ENCODE measurements at places on chromosomes 6 and 20. TPM values are rescaled to one million over a fixed set of nuclear protein-coding genes. Genes with fewer than 3 reads are reported as not detected.

CD24 gene
- total RNA-seq: 3.4 TPM

SNX21 gene
- total RNA-seq: 1.3 TPM

PRRC2A gene
- 230 TPM for total RNA-seq

SLC35B2 gene
- total RNA-seq: 18.0 TPM

ABHD16B gene
- not detected for total RNA-seq

SLC23A2 gene
- 24.3 TPM for total RNA-seq

ZSWIM1 gene
- 17.6 TPM for total RNA-seq

ULBP2 gene
- total RNA-seq: not detected

ESR1 gene
- total RNA-seq: 2.8 TPM

MYL9 gene
- total RNA-seq: not detected

HUS1B gene
- 1.6 TPM for total RNA-seq

ZNF341 gene
- 5.2 TPM for total RNA-seq

MYCT1 gene
- not detected for total RNA-seq

DEFB119 gene
- total RNA-seq: not detected

LRRC1 gene
- total RNA-seq: 2.5 TPM

C20orf141 gene
- total RNA-seq: not detected

SLC24A3 gene
- total RNA-seq: not detected

BTN1A1 gene
- not detected for total RNA-seq

BPIFB2 gene
- not detected for total RNA-seq

DNAAF9 gene
- 5.1 TPM for total RNA-seq

HNF4A gene
- total RNA-seq: not detected

FAM209B gene
- 4.4 TPM for total RNA-seq

CST5 gene
- total RNA-seq: not detected

COL9A3 gene
- 2.2 TPM for total RNA-seq

OLIG3 gene
- not detected for total RNA-seq

RIMS4 gene
- not detected for total RNA-seq

SNTA1 gene
- total RNA-seq: 4.3 TPM

C6orf163 gene
- 3.8 TPM for total RNA-seq

TCP11 gene
- not detected for total RNA-seq

LAMA2 gene
- total RNA-seq: not detected

RBPJL gene
- total RNA-seq: not detected

NRSN1 gene
- not detected for total RNA-seq

CYP24A1 gene
- total RNA-seq: not detected

CAPN11 gene
- total RNA-seq: not detected

MOCS3 gene
- total RNA-seq: 8.8 TPM

CST4 gene
- total RNA-seq: not detected

GLP1R gene
- not detected for total RNA-seq

HMGCLL1 gene
- not detected for total RNA-seq

SASH1 gene
- total RNA-seq: not detected

DAAM2 gene
- not detected for total RNA-seq

CRYBG1 gene
- 26.1 TPM for total RNA-seq

CCN5 gene
- not detected for total RNA-seq

SEMG1 gene
- not detected for total RNA-seq

EPB41L1 gene
- 0.36 TPM for total RNA-seq

COL19A1 gene
- total RNA-seq: 1.8 TPM

LHFPL5 gene
- total RNA-seq: not detected

RBBP8NL gene
- not detected for total RNA-seq

C6orf58 gene
- not detected for total RNA-seq

HLA-DRB5 gene
- total RNA-seq: 0.52 TPM

TFAP2D gene
- not detected for total RNA-seq
